ENCODE measurements at places on chromosomes 2 and 18.

DNA sequence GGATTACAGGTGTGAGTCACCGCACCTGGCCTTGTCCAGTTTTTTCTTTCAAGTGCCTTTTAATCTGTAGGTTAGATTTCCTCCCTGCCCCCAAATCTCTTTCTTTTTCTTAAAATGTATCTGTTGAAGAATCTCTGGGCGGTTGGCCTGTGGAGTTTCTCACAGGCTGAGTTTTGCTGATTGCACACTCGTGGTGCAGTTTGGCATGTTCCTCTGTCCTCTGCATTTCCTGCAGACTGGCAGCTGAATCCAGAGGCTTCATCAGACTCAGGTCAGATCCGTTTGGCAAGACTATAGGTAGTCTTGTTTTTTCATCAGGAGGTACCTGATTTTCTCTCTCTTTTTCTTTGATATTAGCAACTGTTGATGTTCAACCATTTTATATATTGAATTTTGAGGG, 5.5 kb downstream of the CASP10 start:
- DNase-seq, result no peak

- DNase-seq, result no peak
Observed at GRCh38 chr2:219619235-219619634, 8.2 kb upstream of the SLC4A3 start.

GRCh38 chr2:143553261-143553660, 424.0 kb downstream of the ARHGAP15 start:
- DNase-seq, result no peak

- no peak for DNase-seq
Observed at GRCh38 chr18:3983351-3983969, 471.6 kb downstream of the DLGAP1 start.

DNA sequence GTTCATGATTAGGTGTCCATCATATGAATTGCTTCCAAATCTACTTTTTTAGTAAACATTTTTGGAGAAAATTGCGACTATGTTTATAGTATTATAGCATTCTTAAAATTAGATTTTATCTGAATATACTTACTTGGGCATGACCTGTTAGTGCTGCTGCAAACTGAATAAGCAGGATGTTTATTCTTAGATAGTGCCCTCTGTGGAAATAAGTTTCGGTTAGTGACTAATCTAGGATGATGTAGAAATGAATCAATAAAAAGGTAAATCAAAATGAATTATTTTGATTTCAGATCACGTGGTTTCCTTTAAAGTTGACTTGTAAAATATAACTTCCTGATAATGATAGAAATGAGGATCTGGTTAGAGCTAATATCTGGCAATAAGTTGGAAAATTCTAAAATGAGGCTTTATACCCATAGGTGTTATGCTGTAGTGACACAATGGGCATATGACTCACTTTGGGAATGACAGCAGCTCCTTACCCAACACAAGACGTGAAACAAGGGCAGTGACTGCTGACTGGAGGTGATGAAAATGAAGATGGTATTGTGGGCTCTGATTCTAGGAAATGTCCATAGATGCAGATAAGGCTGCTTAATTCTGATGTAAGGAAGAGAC, 165.8 kb upstream of the TCF4 start:
- DNase-seq, result no peak

GRCh38 chr2:213066443-213066743, 85.0 kb downstream of the IKZF2 start:
- no peak for DNase-seq

DNA sequence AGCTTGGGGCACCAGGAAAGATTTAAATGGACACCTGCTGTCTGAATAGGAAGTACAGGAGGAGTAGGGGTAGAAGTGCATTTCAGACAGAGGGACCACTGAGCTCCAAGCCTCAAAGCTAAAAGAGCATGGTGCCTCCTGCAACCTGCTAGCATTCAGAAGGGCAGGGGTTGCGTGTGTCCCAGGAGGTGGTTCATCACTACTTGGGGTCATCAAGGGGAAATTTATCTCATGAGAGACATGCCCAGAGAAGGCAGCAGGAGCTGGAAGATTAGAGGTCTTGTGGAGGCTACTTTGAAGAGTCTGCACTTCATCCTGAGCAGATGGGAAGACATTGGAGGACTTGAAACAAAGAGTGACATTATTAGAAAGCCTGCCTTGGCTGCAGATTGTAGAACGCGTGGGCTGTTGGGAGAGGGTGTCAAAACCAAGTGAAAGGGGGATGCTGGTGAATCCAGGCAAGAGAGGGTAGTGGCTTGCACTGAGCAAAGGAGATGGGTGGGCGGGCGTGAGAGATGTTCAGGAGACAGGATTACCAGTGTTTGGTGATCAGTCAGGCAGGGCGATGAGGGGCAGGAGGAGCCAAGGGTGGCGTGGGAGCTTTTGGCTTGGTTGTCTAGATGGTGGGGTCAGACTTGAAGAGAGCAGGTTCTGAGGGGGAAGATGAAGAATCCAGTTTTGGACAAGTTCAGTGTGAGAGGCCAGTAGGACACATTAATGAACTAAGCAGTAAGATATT, 154.0 kb downstream of the DYSF start:
- no peak for DNase-seq

DNA sequence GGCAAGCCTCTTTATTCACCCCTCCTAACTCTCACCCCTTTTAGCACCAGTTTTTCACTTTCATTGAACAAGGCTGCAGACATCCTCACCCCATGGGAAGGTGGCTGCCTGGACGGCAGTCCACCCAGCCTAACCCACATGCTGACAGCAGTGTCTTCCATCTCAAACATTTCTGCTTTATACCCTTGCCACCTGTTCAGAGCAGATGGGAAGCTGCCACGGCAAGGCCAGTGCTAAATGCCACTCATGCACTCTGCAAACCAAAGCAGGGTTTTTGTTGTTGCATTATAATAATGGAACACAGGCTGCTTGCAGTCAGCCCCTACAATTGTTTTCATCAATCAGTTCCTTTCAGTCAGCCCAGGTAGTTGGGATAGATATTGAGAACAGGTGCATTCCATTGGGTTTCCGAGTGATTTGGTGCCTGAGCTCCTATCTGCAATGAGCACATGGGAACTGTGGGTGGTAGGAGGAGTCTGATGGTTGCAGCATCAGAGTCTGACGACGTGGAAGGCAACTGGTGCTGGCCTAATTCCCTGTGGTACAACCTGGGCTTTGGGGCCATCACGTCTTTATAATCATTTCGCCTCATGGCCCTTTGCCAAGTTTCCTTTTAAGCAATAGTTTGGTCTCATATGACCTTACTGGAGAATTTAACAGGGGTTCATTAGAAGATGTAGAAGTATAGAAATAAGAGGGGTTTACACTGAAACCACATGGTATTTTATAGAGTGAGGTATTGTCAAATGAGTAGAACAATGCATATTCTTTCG, 252.5 kb upstream of the SP5 start:
- no peak for DNase-seq

DNA sequence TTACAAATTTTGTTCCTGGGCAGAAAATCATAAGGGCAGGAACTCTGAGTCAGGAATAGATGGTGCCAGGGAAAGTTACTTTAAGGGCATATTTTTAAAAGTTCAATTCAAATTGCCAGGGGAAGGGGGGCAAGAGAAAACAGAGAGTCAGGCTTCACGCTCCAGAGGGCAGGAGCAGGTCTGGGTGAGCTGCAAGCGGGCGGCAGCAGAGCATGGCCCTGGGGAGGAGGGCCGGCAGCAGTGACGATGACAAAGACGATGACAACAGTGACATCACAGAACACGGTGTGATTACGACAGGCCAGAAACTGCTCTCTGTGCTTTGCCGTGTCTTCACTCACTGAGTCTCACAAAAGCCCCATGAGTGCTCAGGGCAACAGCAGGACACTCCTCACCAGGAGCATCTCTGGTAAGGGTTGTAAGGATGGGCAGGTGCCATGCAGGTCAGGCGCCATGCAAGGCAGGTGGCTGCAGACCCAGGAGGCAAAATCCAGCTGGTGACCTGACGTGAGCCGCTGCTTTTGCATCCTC, 23.3 kb downstream of the CHST10 start:
- no peak for DNase-seq

GRCh38 chr2:56981554-56981953, 797.8 kb downstream of the CCDC85A start:
- no peak for DNase-seq

GRCh38 chr2:237591141-237591881, 777 bp upstream of the RAB17 start:
- DNase-seq, result peak; percentile 77

DNA sequence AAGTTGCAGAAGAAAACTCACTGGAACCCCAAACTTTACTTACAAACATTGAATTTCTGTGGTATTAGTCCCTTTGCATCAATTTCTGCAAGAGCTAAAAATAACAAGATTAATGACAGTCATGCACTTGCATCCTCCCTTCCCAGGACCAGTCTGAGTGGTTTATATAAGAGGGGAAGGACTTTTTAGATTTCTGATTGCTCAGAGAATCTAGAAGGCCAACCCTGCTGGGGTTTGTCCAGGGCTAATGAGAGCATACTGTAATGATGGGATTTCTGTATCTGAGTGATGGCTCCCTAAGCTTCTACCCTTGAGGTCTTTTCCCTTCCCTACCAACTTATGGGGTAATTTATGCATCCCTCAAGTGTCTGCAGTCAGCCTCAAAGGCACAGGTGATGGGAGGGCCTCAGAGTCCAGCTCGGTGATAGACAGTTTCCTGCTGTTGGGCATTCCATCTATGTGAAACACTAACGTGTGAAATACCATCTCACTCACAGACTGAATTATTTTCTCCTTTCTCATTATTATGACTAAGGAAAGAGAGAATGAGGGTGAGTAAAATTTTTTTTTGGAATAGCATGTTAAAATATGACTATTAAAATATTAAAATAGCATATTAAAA, 556.3 kb downstream of the RIT2 start:
- no peak for DNase-seq

- DNase-seq, result no peak
Observed at GRCh38 chr2:64525317-64525613, 1.1 kb downstream of the AFTPH start.

DNA sequence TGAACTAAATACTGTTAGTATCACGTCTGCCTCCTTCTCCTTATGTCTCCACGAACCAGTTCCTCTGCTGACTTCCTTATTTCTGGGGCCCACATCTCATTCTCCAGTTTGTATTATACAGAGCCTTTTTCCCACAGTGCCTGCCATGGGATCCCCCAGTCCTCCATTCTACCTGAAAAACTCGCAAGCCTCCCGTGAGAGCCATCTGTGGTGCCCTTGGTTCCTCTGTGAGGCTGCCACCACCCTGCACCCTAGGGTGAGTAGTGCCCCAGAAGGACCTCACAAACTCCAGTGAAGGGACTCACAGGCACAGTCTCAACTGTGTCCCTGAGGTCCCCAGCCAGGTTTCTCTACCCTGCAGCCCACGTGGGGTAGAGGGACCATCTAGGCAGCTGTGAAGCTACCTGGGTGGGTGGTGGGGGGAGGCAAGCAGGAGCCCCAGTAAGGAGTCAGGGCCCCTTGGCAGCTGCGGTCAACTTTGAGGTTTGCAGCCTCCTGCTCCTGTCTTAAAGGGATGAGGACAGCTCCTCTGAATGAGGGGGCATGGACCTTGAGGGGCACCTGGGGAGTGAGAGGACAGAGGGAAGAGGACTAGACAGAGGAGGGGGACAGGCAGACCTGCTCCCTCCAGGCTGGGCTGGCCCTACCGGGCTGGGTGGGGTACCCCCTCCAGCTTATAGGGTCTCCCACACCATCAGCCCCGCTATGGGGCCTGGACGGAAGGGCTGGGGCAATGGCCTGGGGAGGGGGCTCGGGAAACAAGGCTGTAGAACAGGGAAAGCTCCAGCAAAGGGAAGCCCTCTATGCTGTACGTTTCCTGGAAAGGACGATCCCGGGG, 1.0 kb downstream of the PSTPIP2 start:
- no peak for DNase-seq

DNA sequence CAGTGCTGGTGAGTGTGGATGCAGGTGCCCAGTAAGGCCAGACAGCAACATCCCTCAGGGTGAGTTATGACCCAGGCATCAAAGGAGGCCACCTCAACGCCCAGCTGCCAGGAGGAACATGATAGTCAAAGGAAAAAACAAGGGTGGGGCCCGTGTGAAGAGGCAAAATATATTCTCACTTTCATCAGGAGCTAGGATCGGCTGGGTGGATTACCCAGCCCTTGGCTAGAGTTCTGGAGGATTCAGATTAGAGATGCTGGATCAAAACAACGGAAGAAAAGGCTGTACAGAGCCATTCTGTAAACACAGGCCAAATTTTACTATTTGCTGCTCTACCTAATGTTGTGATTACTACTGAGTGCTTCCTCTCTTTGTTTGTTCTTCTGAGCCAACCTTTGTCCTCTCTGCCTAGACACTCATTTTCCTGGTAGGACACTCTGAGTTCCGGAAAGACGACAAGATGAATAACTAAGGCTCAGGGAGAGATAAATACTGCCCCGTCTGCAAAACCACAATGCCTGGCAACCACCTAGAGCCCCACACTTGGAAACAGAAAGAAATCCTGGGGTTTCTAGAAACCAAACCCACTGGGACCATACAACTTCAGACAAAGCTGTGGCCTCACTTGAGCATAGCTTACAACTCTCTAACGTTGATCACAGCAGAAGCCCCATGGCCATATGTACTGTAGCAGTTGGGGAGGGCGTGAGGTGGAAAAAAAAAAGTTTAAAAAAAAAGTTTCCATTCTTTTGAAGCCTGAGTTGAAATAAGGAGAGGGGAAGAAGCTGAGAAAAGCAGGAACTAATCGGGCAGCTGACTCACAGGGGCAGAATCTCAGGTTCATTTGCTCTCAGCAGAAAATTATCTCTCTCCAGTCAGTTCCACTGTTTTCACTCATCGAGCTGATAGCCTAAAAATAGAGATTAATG, 17.8 kb upstream of the PMAIP1 start:
- no peak for DNase-seq

DNA sequence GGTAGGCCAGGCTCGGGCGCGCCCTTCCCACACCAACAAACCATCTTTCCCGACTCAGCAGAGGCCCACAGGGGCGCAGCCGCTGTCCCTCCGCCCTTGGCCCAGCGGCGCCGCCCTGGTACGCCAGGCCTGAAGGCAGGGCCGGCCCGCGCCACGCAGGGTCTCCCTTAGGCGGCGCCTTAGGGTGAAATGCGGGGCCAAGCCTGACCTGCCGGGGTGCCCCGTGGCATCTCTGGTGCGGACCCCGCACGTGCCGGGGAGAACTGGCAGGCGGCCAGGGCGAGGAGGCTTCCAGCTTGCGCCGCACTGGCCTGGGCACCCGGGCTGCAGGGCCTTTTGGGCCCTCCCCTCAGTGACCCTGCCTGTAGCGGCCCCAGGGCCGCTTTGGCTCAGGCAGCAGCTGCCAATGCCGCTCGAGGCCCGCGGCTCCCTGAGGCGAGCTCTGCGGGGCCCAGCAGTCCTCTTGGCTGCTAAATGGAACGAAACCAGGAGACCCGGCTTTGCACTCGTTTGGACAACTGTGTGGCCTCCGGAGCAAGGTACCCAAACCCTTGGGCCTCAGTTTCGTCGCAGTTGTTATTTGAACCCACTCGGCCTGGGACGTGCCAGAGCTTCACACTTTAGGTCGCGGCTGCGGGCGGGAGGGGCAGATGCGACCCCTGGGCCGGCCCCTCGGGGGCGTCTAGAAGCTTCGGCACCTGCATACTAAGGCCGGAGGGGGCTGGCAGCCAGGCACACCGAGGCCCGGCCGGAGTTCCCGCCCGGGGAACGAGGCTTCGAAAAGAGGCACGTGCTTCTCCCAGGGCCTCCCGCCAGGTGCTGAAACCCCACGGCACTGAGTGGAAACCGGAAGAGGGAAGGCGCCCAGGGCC, 8.5 kb downstream of the OTX1 start:
- no peak for DNase-seq

All from HCT116 (cell line).